Cortex of kidney (tissue), 1 donor: ENCODE measurements at places on chromosomes 1 and 21.

DNA sequence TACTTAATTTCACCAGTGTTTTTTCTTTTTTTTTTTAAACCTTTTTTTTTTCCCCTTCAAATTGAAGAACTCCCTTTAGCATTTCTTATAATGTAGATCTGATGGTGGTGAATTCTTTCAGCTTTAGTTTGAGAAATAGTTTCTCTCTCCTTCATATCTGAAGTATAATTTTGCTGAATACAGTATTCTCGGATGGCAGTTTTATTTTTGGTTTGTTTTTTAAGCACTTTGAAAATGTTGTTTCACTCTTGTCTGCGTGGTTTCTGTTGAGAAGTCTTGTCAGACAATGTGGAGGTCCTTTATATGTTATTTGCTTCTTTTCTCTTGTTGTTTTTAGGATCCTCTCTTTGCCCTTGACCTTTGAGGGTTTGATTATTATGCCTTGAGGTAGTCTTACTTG is 135.1 kb downstream of the RPS6KC1 start:
- DNase-seq = no peak

- no peak for DNase-seq
These were observed 212.5 kb downstream of the FGGY start for GRCh38 chr1:59509341-59509875.

DNA sequence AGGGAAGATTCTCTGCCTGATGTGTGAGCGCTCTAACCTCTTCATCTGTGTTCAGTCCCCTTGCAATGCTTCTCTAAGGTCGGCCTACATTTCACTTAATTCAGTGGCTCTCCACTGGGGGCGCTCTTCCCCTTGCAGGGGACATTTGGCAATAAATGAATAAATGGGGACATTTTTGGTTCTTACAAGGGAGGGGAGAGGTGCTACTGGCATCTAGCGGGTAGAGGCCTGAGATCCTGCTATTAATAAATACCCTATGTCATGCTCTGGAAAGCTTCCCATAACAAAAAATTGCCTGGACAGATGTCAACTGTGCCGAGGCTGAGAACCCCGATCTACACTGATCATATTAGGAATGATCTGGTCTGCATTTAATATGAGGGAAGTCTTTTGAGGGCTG is 25.9 kb upstream of the DNAJC11 start:
- no peak for DNase-seq

DNA sequence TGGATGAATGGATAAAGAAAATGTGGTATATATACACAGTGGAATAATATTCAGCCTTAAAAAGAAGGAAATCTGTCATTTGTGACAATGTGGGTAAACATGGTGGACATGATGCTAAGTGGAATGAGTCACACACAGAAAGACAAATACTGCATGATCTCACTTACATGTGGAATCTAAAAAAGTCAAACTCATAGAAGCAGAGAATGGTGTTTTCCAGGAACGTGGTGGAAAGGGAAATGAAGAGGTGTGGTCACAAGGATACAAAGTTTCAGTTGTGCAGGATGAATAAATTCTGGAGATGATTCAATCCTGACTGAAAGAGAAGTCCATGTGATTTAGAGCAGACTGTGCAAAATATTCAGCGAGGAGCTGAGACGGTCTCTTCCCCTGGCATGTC is 56.6 kb downstream of the RYR2 start:
- no peak for DNase-seq

GRCh38 chr1:239386453-239387303 is at the start of gene CHRM3:
Gene CHRM3, plus strand, starts transcription at chr1:239386568. Its CDS starts 520,884 bp downstream, at chr1:239907452.
- DNase-seq = no peak

DNA sequence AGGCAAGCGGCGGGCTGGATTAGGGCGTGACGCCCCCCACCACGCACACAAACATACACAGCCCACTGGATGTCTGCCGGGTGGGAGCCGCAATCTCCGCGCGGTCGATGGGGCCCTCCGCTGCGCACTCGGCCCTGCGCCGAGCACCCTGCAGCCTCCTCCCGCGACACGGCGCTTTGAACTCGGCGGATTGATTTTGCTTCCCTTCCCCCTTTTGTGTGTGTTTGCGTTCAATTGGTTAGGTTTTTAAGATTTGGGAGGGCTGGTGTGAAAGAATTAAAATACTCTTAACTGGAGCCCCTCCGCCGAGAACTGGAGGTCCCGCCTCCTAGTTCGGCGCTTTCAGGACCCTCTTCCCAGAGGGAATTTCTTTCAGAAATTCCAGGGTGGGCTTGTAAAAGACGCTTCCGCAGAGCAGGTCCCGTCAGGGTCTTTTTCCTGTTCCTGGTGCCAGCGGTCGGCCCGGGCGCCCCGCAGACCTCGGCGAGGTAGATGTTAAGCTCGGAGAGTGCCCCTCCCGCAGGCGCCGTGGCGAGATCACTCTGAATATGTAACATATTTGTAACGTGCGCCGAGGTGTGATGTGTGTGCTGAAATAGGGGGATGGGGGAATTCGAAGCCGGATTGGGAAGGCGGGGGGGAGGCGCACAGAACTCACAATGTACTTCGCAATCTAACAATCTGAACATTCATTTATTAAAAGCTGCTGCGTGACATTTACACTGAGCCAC is 8.0 kb upstream of the BARHL2 start:
- DNase-seq = no peak

DNA sequence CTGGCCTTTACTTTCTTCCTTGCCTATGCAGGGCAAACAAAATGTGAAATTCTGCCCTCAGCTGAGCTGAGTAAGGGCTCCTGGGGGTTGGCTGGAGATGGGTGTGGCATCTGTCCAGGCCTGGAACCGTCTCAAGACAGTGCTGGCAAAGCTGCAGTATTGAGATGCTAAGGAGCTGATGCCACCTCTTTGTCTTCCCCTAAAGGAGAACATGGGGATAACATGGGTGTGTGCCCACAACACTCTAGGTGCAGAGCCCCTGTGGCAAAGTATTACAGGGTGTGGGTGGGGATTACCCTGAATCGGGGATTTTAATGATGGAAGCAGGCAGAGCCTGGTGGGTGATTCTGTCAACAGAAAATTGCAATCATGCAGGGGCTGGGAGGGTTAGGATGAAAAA is 2.5 kb upstream of the ST3GAL3 start:
- DNase-seq = no peak

- DNase-seq = no peak
These were observed 66.2 kb downstream of the COQ8A start for GRCh38 chr1:227006226-227006796.

- DNase-seq = no peak
These were observed 156.0 kb downstream of the COL24A1 start for GRCh38 chr1:86000601-86001000.

DNA sequence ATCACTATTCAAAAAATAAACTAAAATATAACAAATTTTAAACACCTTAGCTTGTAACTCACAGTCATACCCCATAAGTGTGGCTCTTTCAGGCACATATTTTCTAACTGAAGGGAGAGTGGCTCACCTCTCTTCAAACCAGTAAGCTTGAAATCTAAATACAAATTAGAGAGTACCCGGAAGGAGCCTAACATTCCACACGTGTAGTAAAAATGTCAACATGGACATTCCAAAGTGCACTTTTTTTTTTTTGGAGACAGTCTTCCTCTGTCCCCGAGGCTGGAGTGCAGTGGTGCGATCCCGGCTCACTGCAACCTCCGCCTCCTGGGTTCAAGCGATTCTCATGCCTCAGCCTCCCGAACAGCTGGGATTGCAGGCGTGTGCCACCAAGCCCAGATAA is 275.6 kb upstream of the ADGRL2 start:
- no peak for DNase-seq

DNA sequence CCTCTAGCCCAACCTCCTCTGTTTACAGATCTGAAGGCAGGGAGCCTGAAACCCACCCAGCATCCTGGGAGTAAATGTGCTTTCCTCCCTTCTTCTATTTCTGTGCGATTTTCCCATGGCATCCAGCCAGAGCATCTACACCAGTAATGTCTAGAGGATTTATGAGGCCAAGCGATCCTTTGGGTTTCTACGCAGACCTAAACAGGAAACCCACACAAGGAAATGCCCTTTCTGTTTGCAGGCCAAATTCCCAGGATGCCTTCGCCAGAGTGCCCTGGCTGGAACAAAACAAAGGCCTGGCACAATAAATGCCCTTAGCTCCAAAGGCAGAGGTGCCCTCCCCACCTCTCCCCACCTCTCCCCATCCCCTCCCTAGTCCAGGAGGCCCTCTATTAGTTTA is 110.5 kb upstream of the CDC42BPA start:
- no peak for DNase-seq

DNA sequence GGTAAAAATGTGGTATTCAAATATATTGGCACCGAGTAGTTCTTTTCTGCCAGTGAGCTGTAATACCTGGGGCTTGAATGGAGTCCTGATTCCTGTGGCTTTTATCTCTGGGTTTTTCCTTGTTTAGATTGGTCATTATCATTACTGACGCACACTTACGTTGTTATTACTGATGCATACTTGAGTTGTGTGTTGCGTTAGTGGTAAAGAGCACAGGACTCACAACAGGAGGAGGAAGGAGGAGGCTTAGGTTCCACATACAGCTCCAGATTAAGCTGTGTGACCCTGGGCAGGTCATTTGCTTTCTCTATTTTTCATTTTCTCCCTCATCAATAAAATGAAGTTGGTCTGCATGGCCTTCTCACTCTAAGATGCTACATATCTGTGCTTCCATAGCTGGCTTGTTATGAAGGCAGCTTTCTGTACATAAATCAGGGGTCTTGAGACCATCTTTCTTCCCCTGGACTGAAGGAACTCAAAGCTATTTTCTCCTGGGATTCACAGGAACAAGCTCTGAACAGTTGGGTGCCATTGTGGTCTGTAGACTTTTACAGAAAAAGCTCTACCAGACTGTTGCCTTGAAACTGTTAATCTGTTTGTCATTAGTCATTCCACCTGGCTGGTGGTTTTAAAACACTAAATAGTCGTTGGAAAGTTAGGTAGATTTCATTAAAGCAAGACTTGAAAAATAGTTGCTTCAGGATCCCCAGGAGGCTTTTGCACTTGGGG is 5.6 kb downstream of the ARID1A start:
- no peak for DNase-seq

DNA sequence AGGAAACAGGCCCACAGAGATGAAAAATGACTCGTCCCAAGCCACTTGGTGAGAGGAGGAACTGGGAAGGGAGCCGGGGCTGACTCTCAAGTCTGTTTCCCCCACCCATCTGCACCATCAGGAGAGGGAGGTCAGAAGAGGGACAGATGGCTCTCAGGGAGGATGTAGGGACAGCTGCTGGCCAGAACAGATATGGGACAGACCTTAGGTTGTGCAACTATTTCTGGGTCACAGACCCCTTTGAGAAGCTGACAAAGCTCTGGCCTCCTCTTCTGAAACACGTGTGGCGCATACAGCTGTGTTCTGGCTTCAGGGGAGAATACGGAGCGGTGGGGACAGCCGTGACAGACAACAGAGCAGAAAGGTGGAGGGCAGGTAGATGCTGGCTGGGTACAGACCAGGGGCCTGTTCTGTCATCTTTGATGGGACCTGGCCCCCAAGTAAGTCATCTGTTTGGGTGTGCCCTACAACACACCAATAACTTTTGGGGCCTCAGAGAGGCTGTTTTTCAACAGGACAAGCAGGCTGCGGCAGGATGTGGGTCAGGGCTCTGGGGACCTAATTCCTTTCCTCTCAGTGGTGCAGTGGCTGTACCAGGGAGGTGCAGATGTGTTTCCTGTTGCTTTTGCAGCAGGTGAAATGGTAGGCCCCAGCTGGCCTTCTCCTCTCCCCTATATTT is 7.3 kb downstream of the SH3BGRL3 start:
- no peak for DNase-seq

- no peak for DNase-seq
These were observed 136.2 kb upstream of the IPO9 start for GRCh38 chr1:201692555-201693394.

- DNase-seq = no peak
These were observed 7.0 kb upstream of the MMEL1 start for GRCh38 chr1:2639607-2640521.

- DNase-seq = no peak
These were observed 29.2 kb downstream of the MIS18A start for GRCh38 chr21:32249511-32250280.

- DNase-seq = no peak
These were observed 930 bp downstream of the SLC30A10 start for GRCh38 chr1:219927298-219927955.

GRCh38 chr21:46115441-46116188 is 17.7 kb downstream of the COL6A2 start:
- DNase-seq = no peak

GRCh38 chr21:37909936-37910335 is 6.3 kb downstream of the KCNJ6 start:
- no peak for DNase-seq

DNA sequence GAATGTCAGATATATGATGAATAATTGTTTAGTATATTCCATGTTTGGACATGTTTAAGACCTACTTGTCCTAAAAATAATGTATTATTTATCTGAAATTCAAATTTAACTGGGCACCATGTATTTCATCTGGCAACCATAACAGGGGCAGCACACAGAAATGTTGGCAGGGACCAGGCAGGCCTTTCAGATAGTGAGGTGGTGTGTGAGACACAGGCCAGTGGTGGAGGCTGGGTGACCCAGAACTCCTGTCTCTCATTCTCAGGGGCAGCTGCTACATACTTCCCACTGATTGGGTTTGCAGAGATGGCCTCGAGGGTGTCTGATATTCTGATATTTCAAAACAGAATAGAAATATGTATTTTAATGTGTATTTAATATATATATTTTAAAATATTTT is 1.3 kb upstream of the FASLG start:
- no peak for DNase-seq
